HS-5 (cell line): ENCODE measurements at places on chromosomes 7 and 10.

DNA sequence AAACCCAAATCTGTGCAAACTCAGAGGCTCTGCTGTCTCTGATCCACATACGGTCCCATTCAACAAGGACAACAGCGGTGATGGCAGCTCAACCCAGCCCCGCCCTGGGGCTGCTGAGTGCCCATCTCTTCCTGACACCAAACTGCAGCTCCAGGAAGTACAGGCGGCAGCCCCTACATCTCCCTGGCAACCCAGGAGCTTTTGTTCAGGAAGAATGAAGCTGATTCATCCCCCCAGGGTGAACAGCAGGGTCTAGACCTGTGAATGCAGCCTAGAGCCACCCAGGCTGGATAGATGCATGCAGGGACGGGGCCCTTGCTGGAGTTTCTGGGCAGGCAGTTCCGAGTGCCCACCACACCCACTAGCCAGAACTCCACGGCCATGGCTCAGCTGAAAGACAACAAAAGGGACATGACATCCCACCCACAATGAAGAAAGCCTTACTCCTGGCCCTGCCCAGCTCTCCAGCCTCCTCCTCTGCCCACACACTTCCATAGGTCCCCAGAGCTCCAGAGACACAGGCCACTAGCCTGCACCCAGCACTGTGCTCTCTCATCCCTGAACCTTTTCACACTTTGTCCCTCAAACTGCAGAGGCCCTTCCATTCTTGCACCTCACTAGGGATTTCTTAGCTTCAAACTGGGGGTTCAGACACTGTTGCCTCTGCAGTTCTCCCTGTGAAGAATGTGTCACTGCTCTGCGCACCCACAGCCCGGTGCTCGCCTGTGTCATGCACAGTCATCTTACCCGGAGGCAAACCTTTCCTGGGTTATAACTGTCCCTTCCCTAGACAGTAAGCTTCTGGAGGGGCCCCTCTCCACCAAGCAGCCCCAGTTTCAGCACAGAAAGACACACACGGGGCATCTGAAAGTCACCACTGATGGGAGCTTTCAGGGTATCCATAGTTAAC, 99.1 kb downstream of the GRID1 start:
- no peak for DNase-seq

- DNase-seq: no peak
Observed at GRCh38 chr7:55180963-55181542, 162.2 kb downstream of the EGFR start.

DNA sequence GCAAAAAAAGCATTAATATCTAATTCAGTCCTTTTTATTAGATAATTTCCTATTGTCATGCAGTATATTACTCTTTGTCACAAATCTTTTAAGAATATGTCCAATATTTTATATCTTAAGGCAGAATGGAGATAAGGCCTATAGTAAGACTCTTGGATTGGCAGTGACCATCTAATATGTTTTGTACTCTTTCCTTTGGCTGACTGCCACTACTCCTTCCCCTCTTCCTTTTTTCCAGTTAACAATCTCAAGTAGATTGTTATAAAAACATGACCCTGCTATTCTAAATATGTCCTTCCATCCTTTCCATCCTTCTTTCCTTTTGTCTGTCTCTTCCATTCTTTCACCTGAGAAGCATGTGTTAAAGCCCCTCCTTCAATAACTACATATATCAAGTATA, 92.8 kb upstream of the TMEM168 start:
- no peak for DNase-seq

DNA sequence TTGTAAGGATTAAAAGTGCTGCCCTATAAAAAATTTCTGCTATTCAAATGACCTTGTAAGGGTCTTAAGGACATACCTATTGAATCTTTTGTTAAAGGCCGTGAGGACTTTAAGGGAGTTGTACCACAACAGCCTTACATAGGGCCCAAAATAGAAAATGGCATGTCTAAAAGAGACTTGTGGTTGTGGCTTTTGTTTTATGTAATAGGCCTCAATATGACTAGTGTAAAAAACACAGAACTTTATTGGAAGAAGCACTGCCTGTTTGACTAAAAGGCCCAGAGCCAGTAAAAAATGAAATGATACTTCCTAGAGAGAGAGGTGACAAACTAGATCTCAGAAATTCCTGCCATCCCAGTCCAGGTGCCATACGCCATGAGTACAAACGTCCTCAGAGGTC, 286.6 kb downstream of the SEMA3D start:
- no peak for DNase-seq

GRCh38 chr10:104080762-104081161, 4.9 kb downstream of the COL17A1 start:
- DNase-seq: no peak
